Stimulated activated CD8-positive, alpha-beta memory T cell treated with anti-CD3 and anti-CD28 coated beads, Interleukin-7, amount 100 ng/mL, for 1 hour (primary cell): ENCODE measurements at places on chromosomes 2 and 18.

- no peak for DNase-seq
Measured at GRCh38 chr2:105595536-105595935, 149.2 kb upstream of the NCK2 start.

DNA sequence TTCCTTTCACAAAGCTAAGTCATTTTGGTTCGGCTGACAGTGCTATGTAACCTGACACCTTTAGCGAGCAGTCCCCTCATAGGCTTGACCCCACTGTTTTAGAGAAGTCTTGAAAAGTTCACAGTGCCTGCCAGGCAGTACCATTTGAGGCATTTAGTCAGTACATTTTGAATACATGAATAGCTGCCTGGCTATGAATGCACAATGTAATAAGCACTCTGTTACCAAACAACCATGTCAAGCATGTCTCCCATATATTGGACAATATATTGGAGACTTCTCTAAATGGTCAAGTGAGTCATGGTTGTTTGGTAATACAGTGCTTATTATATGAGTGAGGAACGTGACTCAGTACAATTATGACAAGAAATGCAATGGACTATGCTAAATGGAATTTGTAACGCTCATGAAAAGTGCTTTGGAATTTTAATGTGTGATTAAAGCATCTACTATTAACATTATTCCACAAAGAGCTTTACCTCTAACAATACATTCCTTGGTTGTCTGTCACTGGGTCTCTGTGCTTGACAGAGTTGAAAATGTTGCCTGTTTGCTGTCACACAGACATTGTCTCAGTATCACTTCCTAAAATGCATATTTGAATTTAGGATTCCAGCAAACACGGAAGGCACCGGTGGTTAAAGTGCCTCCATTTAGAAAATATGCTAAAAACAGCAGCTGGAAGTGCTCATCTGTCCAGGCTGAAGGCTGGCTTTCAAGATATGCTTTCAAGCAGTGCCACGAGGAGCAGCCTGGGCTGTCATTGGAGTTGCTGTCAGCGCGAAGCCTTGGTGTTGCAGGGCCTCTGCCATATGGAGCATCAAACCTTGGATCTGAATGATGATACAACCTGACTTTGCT lies 458.6 kb downstream of the FBXO15 start:
- DNase-seq, result no peak

GRCh38 chr2:54560146-54560881 lies 104.2 kb downstream of the SPTBN1 start:
- DNase-seq, result no peak

GRCh38 chr2:214775971-214776370 lies 33.5 kb downstream of the BARD1 start:
- no peak for DNase-seq

GRCh38 chr2:69734035-69734611 lies 7.8 kb upstream of the ANXA4 start:
- DNase-seq, result no peak

- no peak for DNase-seq
Measured at GRCh38 chr18:76948345-76948744, 126.0 kb downstream of the ZNF236 start.

DNA sequence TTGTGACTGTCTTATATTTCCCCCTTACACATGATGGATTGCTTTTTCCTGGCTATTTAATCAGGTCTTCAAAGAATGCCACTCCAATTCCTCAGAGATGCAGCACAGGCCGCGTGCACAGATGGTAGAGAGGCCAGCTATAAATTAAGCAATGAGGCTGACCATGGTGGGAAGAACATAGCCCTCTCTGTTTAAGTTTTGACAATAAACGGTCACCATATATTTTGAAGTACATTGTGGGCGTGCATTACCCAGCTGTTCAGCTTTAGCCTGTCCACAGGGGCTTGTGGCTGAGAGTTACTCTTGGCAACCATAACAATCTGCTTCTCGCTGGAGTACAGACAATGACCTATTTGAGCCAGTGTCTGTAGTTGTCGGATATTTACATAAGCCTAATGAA lies 730.8 kb downstream of the DCC start:
- no peak for DNase-seq
